ENCODE measurements at places on chromosomes 6 and 20. TPM values are rescaled to one million over a fixed set of nuclear protein-coding genes. Genes with fewer than 3 reads are reported as not detected.

GRCh38 chr6:104537180-104537579, 322.5 kb downstream of the HACE1 start:
- no peaks in the 10 kb centered on the region for H3K36me3 ChIP-seq
- H3K4me3 ChIP-seq, result no peak overlapping the region
- DNase-seq, result no peak
- no peaks in the 10 kb centered on the region for H3K27me3 ChIP-seq
- peak overlapping the region; percentile 3 for H3K27ac ChIP-seq

GRCh38 chr20:52078289-52078688, 113.3 kb downstream of the ZFP64 start:
- no peak overlapping the region for H3K4me3 ChIP-seq
- H3K36me3 ChIP-seq, result no peaks in the 10 kb centered on the region
- DNase-seq, result no peak
- H3K4me1 ChIP-seq, result peaks cover 7% of the 10 kb centered on the region
- no peak overlapping the region for H3K27ac ChIP-seq

- no peaks in the 10 kb centered on the region for H3K27me3 ChIP-seq
- no peak for DNase-seq
- no peak overlapping the region for H3K4me3 ChIP-seq
Observed at GRCh38 chr6:151609146-151609902, 115.5 kb downstream of the CCDC170 start.

DNA sequence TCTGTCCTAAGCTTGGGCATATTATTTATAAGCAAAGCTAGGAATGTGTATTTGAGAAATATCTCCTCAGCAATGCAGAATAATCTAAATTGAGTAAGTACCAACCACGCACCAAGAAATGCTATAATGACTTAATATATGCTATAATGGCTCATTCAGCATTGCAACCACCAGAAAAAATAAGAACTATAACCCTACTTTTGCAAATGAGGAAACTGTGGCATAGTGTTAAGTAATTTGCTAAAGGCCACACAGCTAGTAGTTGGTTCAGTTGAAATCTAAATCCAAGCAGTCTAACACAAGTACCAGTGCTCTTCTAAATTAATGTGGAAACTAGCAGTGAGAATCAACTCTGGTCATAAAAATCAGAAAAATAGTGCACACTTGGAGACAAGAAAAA, 35.7 kb downstream of the HBS1L start:
- peaks cover 5% of the 10 kb centered on the region for H3K36me3 ChIP-seq
- peaks cover 6% of the 10 kb centered on the region for H3K4me1 ChIP-seq
- H3K27ac ChIP-seq, result no peak overlapping the region
- no peak for DNase-seq

DNA sequence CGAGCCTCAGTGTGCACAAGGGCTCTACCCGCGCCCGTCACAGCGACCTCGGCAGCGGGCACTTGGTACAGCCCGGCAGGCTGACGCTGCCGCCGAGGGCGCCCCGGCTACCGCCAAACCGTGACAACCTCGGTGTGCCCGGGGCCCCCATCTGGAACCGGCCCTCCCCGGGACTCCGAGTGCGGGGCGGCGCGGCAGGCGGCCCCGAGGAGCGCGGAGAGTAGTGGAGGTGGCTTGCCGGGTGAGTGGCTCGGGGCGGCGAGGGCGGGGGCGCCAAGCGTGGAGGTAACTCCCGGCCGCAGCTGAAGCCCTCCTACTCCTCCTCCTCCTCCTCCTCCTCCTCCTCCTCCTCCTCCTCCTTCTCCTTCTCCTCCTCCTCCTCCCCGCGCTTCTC, at the start of gene ISM1:
Gene ISM1, plus strand, starts transcription at position 371 of the 394 bp plus-strand sequence. CDS start 503 bp downstream, outside the sequence.
- peak within 1 kb of the TSS; percentile 43 for H3K4me3 ChIP-seq
- H3K4me1 ChIP-seq, result no peaks in the 10 kb centered on the region
- H3K27me3 ChIP-seq, result peaks cover 44% of the 10 kb centered on the region
- no peak within 1 kb of the TSS for H3K27ac ChIP-seq
- no peaks in the 10 kb centered on the region for H3K36me3 ChIP-seq

GRCh38 chr20:41717483-41717882, 99.3 kb upstream of the CHD6 start:
- H3K27ac ChIP-seq, result no peak overlapping the region
- H3K4me3 ChIP-seq, result no peak overlapping the region
- H3K36me3 ChIP-seq, result no peaks in the 10 kb centered on the region
- no peaks in the 10 kb centered on the region for H3K27me3 ChIP-seq
- DNase-seq, result peak; percentile 26

DNA sequence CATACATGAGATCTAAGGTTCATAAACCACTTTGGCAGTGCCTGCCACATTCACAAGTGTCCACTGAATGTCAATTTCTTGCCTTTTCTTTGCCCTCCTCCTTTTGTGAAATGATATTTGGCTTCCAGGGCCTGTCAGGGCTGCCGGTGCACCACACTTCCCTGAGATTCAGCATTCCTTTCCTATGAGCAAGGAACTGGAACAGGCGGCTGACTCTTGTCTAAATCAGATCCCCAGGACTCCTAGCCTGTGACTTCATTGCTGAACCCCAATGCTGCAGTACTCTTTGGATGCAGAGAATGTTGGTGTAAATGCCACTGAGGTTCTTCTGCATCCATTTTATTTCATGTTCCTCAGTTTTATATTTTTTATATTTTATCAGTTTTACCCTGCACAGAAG, 172.2 kb downstream of the ARID1B start:
- H3K4me1 ChIP-seq, result peaks cover 23% of the 10 kb centered on the region
- no peaks in the 10 kb centered on the region for H3K36me3 ChIP-seq
- no peaks in the 10 kb centered on the region for H3K27me3 ChIP-seq

CEP250 gene
- polyA plus RNA-seq, result 14.6 TPM

PSMB9 gene
- 52.4 TPM for polyA plus RNA-seq

GSS gene
- polyA plus RNA-seq, result 95.6 TPM

Data from SK-N-SH (cell line).